Cerebellar nuclear complex (tissue), 1 donor: ENCODE measurements at places on chromosomes 11 and 22.

DNA sequence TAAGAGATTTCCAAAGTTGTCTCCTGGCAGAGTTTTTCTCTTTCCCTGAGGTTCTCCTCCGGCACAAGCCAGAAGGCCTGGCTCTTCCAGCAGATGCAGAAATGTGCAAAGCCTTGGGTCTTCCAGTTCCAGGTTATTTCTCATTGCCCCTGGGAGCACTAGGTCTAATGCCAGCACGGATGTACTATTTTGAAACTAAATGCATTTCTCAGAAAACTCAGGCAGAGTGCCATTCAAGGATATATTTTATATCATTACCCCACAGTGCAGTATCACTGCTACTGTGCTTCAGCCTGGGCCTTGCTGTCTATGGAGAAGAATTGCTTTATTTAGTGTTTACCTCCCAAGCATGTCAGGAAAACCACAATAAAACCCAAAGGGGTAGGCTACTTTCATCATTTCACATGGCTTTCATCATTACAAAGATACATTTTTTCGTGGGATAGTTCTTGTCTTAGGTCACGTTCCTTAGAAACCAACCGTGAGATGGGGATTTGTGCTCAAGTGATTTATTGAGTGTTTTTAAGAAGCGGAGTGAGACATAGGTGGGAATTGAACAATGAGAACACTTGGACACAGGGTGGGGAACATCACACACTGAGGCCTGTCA, 22.4 kb upstream of the FZD4 start:
- no peak for DNase-seq

GRCh38 chr22:31155422-31155821, 4.6 kb upstream of the RNF185 start:
- no peak for DNase-seq

DNA sequence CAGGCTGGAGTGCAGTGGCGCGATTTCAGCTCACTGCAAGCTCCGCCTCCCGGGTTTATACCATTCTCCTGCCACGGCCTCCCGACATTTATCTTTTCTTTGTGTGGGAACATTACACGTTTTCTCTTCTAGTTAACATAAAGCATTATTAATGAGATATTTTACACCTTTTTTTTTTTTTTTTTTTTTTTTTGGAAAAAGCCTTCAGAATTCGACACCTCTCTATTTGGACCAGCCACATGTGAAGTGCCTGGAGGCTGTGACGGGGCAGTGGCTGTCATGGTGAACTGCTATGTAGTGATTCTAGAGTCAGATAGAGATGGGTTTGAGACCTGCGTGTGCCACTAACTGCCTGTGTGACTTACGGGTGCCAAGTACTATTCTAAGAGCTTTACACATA, 64.3 kb downstream of the SMIM38 start:
- no peak for DNase-seq

- DNase-seq = no peak
Observed at GRCh38 chr11:75996523-75997442, 181.8 kb downstream of the UVRAG start.

- DNase-seq = no peak
Observed at GRCh38 chr11:45959851-45960250, 37.4 kb downstream of the LARGE2 start.

- DNase-seq = no peak
Observed at GRCh38 chr22:50292643-50293440, 14.6 kb downstream of the PLXNB2 start.

GRCh38 chr11:114559425-114560310, at the start of gene NXPE1:
NXPE1 (minus strand) TSS chr11:114559881; CDS start chr11:114551201, 8,680 bp downstream.
- DNase-seq = no peak

- no peak for DNase-seq
Observed at GRCh38 chr11:77147036-77147315, 18.9 kb downstream of the MYO7A start.

GRCh38 chr22:46010207-46010867, 33.4 kb upstream of the WNT7B start:
- no peak for DNase-seq

DNA sequence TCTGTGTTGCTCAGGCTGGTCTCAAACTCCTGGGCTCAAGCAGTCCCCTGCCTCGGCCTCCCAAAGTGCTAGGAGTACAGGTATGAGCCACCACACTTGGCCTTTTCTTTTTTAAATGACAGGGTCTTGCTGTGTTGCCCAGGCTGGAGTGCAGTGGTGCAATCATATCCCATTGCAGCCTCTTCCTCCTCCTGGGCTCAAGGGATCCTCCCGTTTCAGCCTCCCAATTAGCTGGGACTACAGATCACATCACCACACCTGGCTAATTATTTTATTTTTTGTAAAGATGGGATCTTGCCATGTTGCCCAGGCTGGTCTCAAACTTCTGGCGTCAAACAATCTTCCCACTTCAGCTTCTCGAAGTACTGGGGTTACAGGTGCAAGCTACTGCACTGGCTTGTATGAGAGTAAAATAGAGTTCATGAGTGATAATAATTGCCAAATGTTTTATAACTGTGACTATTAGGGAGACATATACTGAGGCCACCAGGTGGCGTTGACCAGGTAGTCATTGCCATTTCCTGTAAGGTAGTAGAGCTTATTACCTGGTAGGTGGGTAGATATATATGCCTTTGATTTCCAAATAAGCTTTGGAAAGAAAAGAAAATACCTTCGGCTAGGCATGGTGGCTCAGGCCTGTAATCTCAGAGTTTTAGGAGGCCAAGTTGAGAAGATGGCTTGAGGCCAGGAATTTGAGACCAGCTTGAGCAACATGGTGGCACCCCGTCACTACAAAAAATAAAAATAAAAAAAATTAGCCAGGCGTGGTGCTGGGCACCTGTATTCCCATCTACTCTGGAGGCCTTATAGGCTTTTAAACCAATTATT, 5.4 kb downstream of the FDX1 start:
- no peak for DNase-seq

- DNase-seq = no peak
Observed at GRCh38 chr11:63832336-63832735, 6.6 kb upstream of the MARK2 start.

DNA sequence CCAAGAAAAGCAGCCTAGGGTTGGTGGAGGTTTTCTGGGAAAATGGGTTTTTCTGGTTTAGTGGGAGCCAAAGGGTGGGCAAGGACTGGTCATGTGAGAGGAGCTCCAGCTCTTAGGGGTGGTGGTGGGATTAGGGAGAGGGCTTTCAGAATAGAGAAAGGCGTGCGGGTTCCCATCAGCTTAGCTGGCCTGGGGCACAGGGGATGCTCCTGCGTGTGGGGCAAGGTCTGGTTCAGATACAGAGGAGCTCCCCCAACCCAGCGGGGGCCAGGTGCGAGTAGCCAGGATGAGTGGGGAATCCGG, 644 bp downstream of the TMEM134 start:
- no peak for DNase-seq

DNA sequence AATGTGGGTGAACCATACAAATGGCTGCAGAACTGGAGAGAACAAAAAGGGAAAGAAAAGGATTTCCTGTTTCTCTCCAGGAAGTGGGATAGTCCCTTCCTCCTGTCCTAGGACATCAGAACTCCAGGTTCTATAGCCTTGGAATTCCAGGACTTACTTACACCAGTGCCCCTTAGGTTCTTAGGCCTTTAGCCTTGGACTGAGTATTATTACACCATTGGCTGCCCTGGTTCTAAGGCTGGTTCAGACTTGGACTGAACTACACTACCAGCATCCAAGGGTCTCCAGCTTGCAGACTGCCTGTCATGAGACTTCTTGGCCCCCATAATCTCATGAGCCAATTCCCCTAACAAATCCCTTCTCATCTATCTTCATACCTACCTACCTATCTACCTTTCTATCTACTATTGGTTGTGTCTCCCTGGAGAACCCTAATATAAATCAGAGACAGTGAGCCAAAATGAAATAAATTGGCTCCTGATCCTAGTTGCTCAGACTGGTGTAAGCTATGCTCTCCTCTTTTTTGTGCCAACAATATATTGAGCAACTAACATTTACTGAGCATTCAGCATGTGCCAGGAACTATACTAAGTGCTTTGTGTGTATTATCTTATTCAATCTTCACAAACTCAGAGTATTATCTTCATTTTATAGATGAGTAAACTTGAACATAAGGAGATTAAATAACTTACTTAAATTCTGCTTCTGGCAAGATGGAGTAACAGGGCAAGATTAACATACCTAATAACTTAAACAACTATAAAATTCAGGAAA, 303.7 kb downstream of the TTC28 start:
- DNase-seq = no peak

- no peak for DNase-seq
Observed at GRCh38 chr11:65777821-65778361, 2.9 kb downstream of the AP5B1 start.

- no peak for DNase-seq
Observed at GRCh38 chr11:38640854-38641253, 2042.8 kb upstream of the RAG2 start.

- no peak for DNase-seq
Observed at GRCh38 chr11:10441091-10441490, 14.0 kb upstream of the AMPD3 start.

DNA sequence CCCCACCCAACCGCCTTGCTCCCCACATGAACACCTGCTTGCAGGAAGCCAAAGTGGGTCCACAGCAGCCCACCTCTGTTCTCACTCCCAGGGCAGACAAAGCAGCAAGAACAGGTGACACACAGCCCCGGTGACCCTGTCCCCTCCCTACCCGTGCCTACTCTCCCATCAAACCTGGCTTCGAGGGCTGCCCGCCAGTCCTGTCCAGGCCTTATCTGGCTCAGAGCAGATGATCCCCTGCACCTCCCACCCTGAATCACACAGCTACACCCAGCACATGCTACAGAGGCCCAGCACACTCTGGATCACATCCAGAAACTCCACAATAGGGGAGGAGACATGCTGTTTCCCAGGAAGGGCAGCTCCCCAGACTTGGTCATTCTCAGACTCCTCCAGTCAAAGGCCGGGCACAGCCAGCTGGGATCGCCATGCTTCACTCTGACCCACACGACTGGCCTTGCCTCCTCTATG, 6.2 kb upstream of the RGL4 start:
- no peak for DNase-seq

DNA sequence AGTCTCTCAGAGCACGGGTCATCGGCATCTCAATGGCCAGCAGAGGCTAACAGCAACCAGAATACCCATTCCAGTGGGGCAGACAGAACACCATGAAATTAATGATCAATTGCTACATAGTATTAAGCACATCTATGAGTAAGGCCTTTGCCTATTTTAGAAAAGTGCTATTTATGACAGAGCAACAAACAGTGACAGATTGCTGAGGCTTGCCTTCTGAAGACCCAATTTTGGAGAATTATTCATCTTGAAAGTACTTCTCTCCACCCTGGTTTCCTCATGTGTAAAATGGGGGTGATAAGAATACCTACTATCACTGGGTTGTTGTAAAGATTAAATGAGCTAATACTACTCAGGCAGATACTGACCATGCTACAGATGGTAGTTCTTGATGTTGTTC, 232.7 kb downstream of the TENM4 start:
- no peak for DNase-seq

GRCh38 chr11:85682330-85683305, 3.4 kb downstream of the CCDC89 start:
- no peak for DNase-seq

GRCh38 chr22:42714768-42715390, 5.8 kb downstream of the A4GALT start:
- no peak for DNase-seq
